ENCODE measurements at places on chromosomes 5 and 9.

- ATAC-seq: no peak
Measured at GRCh38 chr9:81772144-81772543, 82.8 kb upstream of the TLE1 start.

GRCh38 chr5:33601881-33602280 lies 161.1 kb downstream of the TARS1 start:
- ATAC-seq: no peak

DNA sequence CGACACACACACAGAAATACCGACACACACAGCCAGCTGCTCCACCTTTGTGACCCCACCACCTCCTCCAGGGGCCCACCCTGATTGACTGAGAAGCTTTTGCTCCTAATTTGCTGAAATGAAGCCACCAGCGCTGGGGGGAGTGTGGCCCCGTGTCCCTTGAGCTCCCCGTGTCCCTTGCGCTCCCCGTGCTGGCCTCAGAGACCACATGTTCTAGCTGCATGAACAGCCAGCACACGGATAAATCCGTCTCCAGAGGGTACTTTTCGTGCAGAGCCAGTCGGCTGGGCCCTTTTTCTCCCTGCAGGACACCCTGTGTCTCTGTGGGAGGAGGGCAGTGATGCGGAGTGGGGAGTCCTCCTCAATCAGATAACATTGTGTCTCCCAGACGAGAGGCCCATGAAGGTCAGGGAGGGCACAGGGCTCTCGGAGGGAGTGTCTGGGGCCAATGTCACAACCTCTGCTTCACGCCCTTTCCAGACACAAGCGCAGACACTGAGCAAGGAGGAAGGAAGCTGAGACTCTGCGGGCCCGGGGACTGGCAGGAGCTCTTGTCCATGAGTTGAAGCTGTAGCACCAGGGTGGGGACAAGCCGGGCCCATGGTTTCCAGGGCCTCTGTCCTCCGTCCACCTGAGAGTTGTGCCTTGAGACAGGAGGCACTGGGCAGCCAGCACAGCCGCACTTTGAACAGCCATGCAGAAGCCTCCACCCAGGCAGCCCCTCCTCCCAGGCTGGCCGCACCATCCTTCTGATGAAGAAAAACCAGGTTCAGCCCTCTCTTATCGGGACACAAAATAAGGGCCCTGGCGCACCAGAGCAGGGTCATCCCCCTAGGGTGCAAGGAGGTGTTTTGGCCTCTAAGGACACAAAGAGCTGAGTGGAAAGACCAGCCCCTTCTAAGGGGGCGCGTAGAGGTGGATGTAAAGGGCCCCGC lies 36.4 kb upstream of the SLC6A19 start:
- no peak for ATAC-seq

GRCh38 chr9:91790917-91791316 lies 159.1 kb downstream of the ROR2 start:
- no peak for ATAC-seq

- ATAC-seq: no peak
Measured at GRCh38 chr5:891117-891836, 1.3 kb downstream of the BRD9 start.

DNA sequence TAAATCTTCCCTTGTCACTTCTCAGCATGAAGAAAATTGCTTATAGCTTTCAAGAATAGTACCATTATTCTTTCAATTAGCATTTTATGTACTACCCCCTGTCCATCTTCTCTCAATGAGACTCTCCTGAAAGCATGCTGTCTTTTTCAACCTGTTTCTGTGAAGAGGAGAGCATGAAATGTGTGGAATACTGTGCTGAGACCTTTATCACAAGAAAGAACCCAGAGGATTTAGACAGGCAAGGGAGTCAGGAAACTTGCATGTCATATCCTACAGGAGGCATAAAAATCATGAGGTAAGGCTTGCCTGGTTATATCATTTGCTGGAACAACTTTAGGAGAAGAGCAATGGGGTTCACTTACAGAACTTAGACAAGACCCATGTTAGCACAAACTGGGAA lies 56.7 kb upstream of the LPAR1 start:
- no peak for ATAC-seq
